ENCODE measurements at places on chromosomes 2 and 18.

DNA sequence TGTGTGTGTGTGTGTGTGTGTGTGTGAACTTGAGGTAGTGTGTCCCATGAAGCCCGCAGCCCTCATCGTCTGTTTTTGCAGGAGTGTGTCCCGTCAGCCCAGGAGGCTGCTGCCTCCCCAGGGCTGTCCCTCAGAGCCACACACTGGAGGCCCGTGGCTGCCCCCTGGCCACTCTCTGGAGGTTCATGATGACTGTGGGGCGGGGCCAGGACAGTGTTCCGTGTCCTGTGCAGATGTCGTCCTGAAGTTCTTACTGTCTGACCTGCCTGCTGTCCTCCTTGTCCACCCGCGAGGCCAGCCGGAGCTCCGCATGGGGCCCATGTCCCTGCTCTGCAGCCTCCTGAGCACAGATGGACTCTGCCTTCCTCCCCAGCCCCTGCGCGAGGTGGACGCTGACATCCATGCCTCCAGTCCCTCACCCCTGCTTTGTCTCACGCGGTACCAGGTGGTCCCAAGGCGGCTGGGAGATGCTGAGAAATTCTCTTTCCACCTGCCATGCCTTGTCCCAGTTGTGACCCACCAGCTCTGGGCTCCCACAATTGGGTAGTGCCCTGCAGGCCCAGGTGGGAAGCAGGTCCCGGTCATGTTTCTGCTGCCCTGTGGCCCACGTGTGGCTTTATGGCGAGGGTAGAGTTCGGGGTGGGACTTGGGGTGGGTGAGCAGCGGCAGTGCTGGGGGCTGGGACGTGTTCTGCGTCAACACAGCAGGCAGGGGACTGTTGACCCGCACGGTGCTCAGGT, 92.8 kb downstream of the NFATC1 start:
- no peak for DNase-seq

DNA sequence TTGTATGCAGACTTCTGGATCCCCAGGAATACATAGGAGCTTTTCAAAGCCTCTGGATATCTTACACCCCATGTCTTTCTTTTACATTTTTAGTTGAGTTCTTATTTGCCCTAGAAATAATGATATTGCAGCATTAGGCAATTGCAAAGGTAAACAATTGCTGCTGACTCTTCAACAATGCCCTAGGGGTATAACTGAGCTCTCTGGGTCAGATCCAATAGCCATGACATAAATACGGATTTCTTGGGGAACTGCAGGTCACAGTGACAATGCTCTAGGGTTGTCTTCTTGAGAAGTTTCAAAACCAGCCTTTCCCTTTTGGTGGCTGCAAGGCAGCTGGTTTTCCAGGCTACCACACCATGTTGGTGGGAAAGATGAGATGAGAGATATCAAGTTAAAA, 16.5 kb upstream of the OR6B3 start:
- no peak for DNase-seq

DNA sequence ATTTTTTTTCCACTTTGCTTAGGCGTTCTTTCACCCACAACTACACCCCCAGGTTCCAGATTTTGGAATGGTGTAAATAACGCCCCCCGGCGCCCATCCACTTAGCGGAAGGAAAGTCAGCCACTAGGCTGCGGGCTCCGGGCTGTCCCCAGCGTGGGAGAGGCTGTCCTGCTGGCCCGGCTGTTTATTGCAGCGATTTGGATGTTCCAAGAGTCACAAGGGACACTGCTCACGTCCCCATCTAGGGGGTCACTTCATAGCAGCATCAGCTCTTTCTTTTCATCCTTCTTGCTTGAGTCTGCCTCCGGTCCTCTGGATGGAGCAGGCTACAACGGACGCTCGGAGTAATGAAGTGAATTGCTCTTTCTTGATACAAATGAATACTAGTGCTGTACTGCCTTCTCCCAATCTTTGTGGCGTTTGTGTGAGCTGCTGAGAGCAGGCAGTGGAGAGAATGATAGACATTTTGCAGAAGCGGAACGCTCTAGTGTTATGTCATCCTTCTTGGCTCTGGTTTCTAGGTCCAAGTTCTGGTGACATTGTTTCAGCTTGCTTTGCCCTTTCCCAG, 50.7 kb upstream of the PAIP2B start:
- DNase-seq, result peak; percentile 17

GRCh38 chr2:236241181-236242056, 22.8 kb downstream of the ASB18 start:
- DNase-seq, result no peak

- no peak for DNase-seq
Observed at GRCh38 chr2:129559101-129559500, 420.4 kb upstream of the RAB6C start.

DNA sequence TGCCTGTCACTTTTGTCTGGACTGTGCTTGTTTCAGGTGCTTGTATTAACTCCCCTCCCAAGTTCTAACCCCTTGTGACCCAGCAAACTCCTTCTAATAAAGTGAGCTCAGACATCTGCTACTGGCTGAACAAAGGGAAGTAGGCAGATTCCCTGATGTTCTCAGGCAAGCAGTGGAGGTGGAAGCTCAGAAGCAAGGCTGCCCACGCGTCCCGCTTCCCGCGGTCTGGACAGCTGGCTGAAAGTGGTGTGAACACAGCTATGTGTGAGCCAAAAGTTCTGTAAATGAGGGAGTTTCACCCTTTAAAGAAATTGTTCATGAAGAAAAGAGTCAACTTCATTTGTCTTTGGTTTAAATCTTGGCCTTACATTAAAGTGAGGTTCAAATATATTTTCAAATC, 40.0 kb downstream of the NAPG start:
- DNase-seq, result no peak

GRCh38 chr2:146850746-146851145, 994.1 kb upstream of the ACVR2A start:
- DNase-seq, result no peak

Measured in activated CD4-positive, alpha-beta T cell treated with anti-CD3 and anti-CD28 coated beads, Interleukin-2, amount 50 U/mL, for 48 hours (primary cell).